Esophagus squamous epithelium (tissue), 5 donors: ENCODE measurements at places on chromosomes 11 and 22.

DNA sequence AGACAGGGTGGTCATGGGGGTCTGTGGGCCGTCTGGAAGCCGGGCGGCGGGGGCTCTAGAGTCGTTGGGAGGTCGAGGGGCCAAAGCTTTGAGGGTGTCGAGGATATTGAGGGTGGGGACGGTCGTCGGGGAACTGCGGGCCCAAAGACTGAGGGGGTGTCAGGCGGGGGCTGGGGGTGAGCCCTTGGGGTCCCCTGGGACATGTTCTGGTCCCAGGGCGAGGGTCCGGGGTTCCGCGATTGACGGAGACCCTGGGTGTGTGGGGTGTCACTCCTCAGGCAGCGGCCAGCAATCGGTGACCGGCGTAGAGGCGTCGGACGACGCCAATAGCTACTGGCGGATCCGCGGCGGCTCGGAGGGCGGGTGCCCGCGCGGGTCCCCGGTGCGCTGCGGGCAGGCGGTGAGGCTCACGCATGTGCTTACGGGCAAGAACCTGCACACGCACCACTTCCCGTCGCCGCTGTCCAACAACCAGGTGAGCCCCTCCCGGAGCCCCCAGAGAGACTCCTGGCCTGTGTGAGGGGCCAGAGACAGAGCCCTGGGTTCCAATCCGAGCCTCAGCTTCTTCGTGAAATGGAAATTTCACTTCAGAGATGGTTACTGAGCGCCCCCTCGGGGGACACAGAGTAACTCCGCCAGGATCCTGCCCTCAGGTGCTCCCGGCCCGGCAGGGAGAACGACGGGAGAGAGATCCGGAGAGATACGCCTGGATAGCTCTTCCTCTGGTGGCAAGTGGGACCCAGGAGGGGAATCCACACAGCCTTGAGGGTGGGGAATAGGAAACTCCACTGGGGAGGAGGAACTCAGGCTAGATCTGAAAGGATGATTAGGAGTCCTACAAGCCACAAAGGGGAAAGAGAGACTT, 714 bp downstream of the SDF2L1 start:
- DNase-seq = no peak

- no peak for DNase-seq
These were observed 17.6 kb downstream of the GDPD5 start for GRCh38 chr11:75508051-75508561.

DNA sequence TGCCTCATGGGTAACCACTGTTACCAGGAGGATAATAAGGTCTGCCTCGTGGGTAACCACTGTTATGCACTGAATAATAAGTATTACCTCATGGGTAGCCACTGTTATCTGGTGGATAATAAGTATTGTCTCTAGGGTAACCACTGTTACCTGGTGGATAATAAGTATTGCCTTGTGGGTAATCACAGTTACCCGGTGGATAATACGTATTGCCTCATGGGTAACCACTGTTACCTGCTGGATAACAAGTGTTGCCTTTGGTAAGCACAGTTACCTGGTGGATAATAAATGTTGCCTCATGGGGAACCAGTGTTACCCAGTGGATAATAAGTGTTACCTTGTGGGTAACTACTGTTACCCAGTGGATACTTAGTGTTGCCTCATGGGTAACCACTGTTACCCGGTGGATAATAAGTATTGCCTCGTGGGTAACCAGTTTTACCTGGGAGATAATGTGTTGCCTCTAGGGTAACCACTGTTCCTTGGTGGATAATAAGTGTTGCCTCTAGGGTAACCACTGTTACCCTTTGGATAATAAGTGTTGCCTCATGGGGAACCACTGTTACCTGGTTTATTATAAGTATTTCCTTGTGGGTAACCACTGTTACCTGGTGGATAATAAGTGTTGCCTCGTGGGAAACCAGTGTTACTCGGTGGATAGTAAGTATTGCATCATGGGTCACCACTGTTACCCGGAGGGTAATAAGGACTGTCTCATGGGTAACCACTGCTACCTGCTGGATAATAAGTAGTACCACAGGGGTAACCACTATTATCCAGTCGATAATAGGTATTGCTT, 10.6 kb upstream of the NXPE4 start:
- DNase-seq = no peak

DNA sequence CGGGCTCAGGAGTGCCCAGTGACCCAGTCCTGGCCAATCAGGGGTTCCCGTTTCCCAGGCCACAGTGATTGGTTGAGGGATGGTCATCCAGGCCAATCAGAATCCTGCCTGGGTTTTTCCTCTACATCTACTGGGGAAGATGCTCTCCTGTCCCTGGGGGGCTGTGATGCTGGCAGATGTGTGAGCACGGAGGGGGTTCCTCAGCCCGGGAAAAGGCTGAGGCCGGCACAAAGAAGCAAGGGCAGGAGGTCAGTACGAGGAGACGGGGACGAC, 171.2 kb downstream of the CTTN start:
- DNase-seq = no peak

- no peak for DNase-seq
These were observed 1.0 kb downstream of the ZBTB16 start for GRCh38 chr11:114060392-114061047.

GRCh38 chr22:40808018-40808841, 10.9 kb downstream of the SLC25A17 start:
- no peak for DNase-seq
